ENCODE measurements at places on chromosomes 11 and 22.

DNA sequence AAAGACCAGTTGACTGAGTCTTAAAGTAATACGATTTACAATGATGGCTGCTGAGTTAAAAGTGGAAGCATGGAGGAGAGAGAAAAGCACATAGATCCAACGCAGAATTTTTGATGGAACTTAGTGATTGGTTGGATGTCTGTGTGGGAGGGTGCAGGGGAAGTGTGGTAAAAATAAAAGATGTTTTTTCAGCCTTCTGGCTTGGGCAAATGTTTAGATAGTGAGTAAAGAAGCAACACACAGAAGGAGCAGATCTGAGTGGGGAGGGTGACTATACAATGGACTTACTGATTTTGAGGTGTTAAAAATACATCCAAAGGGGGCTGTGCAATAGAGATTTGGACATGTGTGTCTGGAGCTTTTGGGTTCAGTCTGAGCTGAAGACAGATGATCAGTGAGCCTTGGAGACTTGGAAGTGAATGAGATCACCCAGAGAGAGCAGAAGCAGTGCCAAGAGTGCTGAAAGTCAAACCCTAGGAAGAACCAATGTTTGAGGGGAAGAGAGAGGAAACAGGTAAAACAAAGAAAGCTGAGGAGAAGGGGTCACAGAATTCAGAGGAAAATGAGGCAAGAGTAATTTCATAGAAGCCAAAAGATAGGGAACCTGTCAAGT is 8.6 kb downstream of the GRIA4 start:
- DNase-seq: no peak

GRCh38 chr22:47547881-47548650 is 785.6 kb downstream of the TBC1D22A start:
- no peak for DNase-seq

- no peak for DNase-seq
These were observed 457.3 kb upstream of the ISX start for GRCh38 chr22:34608540-34609115.

- no peak for DNase-seq
These were observed at the start of gene ELMOD1 for GRCh38 chr11:107590460-107591377. ELMOD1 (plus strand) TSS chr11:107591147; CDS start chr11:107618190, 27,043 bp downstream.

Measured in effector memory CD4-positive, alpha-beta T cell (primary cell).